ENCODE measurements at places on chromosomes 6 and 20.

GRCh38 chr6:33416386-33417127 lies 1.4 kb downstream of the CUTA start:
- no peak for DNase-seq

DNA sequence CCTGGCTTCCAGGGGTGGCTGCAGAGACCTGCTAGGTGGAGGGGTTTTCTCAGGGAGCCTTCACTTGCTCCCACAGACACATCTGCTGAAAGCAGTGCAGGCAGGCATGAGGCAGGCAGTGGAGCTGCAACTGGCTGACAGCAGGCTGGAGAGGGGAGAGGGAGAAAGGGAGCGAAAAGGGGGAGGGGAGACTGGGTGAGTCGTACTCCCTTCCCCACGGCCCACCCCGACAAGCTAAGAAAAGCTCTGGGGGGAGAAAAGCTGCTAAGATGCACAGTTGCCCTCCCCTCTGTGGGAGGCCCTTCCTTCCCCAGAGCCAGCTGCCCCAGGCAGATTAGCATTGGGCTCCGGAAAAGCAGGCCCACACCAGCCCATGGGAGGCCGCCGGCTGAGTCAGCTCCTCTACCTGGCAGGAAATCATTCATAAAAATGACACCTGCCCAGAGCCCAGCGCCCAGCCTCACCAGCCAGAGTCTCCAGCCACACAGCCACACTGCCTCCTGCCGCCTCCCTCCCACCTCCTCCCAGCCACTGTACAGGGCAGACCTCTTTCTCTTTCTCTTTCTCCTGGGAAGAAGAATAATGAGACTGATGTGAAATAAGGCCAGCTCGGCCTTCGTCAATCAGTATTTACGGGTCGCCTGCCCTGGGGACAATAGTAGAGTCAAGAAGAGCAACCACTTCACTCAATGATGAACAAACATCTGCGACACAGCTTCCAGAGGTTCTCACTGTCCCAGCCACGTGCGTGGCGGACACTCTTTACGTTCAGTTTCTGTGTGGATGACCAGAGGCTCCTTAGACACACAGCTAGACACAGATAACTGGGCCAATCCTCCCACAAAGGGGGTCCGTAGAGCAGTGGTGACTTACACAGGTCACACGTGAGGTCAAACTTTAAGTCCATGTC lies 7.7 kb upstream of the C20orf203 start:
- no peak for DNase-seq

GRCh38 chr6:116012471-116012949 lies 48.2 kb downstream of the FRK start:
- DNase-seq, result no peak

DNA sequence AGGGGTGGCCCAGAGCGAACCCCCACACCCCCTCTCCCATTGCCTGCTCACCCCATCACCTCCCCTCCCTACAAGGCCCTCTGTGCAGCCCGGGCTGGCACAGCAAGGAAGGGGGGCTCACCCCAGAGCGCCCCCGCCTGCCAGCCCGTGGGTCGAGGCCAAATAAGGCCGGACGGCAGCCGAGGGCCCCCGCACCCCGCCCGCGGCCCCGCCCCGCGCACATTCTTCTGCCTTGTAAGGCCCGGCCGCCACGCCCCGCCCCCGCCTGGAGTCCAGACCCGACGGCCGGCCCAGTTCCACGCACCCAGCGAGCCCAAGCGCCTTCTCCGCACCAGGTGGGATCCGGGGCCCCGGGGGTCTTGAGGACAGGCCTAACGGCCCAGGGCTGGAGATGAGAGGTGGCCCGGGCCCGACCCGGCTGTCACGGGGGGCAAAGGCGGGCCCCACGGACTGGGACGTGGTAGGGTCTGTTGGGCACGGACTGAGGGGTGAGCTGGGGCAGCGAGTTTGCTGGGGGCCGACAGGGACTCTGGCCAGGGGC lies at the start of gene MYL9:
Gene MYL9 (plus strand): TSS at position 293 of the 541 bp plus-strand sequence. CDS start 3,366 bp downstream, outside the sequence.
- no peak for DNase-seq

DNA sequence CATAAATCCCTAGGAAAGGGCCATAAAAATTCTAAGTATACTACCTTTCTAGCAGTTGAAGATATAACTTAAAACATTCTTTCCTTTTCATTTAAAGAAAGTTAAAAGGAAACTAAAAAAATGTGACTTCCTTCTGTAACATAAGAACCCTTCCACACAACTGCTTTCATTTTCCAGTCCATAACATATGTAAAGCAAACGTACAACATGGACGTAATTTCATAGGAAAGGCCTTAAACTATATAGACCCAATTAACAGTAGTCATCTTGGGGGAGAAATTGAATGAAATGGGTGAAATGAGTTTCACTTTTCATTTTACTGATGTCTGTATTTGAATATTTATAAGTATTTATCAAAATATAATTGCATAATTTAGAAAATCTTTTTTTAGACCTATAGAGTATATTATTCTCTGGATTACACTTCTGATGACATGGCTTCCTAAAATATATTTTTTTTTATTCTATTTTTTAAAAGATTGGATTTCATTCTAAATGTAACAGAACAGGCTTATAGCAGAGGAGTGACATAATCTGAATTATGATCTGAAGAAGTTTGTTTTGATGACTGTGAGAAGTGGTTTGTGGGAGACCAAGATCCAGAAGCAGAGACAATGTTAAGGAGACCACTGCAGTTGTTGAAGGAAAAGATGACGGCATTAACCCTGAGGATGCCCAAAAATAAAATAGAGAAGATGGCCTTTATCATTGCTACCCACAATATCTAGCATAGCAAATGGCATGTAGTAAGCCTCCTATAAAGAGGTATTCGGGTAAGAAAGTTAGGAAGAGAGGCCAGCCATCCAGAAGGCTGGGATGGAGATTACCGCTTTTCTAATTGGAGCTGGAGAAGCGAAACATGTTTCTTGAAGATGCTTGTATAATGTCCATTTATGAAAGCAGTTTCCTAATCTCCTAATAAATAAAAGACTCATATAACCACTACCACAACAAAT lies 260.4 kb downstream of the PTPRK start:
- DNase-seq, result no peak

- DNase-seq, result no peak
Observed at GRCh38 chr6:166830891-166831363, 125.4 kb downstream of the RNASET2 start.

GRCh38 chr20:32456869-32457478 lies 98.8 kb downstream of the ASXL1 start:
- DNase-seq, result no peak

DNA sequence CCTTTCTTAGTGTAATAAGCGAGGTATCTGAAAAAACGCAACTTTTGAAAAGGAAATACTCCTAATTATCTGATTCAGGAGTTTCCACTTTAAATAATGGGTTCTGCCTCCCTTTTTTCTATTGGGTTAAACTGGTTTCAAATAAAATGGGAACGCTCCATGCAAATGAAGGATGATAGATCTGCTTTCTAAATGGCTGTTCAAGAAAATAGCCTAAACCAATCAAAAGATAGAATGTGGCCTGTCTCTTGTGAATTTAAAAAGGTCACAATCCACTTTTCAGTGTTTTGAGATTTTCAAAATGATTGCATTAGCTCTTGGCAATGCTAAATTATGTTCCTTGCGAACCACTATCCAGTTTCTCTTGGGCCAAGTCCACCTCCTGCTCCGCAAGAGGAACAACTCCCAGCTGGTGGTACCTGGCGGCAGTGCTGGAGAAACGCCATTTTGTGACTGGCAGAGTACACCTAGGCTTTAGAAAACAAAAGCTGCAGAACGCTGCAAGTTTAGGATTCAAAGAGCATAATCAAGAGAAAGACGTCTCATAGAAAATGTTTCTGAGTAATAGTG lies 56.7 kb downstream of the TRIM38 start:
- DNase-seq, result no peak

DNA sequence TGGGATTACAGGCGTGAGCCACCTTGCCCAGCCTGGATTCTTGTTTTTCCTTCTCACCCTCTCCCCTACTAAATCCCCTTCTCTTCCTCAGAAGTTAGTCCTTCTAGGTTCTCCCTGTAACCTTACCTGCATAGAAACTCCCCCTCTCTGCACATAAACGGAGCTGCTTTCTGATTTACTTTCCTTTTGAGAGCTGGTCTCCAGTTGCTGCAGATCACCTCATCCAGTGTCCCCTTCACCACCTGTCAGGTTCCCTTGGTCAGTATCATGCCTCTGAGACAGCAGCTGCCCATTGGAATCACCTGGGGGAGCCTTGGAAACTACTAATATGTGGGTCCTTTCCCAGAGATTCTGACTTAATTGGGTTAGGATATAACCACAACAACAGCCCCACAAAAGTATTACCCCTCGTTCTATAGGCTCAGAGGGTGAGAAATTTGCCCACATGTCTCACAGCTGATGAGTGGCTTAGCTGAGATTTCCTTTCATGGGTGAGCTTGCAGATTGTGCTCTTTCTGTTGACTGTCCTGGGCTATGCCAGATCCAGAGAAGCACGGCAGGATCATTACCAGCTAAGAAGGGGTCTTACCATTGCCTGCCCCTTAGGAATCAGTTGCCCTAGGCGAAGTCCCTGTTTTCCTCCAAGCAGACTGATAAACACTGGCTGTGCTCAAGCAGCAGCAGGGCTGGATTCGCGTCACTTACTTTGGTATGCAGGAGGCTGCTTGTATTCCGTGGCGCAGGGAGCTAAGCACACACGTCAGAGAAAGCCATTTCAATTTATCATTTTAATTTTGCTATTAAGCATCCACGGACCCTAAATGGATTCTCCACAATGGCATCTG lies 51.3 kb downstream of the AKAP12 start:
- DNase-seq, result peak; percentile 57

GRCh38 chr20:17610566-17611289 lies 40.9 kb downstream of the DSTN start:
- no peak for DNase-seq

DNA sequence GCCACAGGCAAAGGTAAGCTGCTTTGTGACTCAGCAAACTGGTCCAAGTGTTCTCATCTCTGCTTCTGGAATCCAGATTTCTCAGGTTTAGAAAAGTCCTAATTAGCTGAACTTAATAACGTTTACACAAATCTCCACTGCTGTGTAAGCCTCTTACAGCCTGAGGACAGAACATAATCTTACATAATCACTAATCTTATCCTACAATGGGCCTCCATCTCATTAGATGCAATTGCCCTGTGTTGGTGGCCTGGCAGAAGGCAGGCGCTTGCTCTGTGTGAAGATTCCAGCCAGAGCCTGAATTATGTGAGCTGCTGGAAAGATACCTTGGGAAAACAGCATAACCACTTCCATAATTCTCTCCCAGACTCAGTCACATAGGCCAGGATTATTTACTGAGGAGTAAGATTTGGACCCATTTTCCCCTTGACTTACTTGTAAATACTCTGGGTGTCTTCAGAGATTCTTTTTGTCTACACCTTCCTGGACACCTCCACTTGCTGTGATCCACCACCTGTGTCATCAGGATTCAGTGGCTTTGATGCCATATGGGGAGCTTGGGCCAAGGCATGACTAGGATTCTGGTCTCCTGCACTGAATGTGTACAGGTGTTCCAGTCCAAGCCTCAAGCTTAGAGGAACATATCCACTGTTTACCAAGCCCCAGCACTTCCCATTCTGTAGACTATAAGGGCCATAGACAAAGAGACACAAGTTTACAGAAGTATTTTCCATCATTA lies 104.4 kb downstream of the C6orf118 start:
- no peak for DNase-seq

- no peak for DNase-seq
Observed at GRCh38 chr6:169417101-169417500, 163.5 kb upstream of the THBS2 start.

DNA sequence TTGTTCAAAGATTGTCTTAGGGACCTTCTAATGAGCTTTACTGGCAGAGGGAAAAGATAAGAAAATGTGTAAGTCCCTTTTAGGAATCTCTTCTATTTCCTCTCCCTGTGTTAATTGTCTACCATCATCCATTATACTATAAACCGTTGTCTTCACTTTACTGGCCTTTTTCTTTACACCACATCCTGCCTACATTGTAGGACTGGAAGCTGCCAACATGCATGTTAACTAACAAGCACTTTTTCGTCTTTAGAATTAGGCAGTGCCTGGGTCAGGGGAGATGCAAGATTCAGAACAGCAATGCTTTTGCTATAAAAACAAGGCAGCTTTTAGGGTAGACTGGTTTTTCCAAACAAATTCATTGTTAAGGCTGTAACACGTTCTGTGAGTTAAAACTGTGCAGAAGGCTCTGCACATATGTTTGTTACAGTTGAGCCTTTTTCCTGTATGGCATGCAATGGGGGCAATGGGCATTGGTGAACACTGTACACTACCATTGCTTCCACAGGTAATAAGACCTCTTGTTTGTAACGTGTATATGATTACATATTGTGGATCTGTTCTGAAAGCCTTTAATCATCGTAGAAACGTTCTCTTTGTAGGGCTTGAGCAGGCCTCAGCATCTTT lies 10.9 kb upstream of the PKIG start:
- DNase-seq, result no peak

- DNase-seq, result no peak
Observed at GRCh38 chr6:34196833-34197195, 39.9 kb upstream of the HMGA1 start.

- DNase-seq, result no peak
Observed at GRCh38 chr6:150959166-150959565, 93.7 kb downstream of the MTHFD1L start.

DNA sequence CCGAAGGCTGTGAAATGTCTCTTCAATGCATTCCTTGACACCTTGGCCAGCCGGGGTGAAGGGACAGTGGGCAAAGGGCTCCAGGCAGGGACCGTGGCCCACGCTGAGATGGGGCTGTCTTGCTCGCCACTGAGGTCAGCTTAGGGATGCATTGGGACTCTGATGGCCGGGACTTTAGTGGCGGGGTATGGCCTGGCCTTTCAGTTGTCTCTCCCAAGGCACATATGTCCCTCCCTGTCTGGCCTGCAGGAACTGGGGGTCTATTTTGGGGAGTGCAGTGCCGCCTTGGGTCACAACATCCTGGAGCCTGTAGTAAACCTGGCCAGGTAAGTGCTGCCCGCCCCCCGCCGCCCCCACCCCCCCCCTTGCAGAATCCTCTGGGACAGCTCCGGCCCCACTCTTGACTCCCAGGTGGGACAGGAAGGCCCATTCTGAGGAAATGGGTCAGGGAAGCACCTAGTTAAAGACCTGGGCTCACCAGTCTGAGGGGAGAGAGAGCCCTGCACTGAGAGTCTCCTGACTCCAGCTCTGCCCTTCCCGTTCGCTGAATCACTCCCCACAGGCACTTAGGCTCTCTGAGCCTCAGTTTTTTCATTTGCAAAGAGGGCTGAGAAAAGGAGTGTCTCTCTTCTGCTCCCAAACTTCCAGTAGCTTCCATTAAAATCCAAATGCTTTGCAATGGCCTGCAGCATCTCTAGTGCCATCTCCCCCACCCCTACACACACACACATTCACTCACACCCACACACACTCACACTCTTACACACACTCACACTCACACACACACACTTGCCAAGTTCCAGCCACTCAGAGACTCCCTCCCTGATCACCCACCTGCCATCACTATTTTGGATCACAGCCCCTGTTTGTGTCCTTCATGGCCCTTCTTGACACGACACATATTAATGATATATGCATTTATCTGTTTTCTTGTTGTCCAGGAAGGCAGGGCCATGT lies 33.1 kb downstream of the RAB44 start:
- DNase-seq, result no peak

DNA sequence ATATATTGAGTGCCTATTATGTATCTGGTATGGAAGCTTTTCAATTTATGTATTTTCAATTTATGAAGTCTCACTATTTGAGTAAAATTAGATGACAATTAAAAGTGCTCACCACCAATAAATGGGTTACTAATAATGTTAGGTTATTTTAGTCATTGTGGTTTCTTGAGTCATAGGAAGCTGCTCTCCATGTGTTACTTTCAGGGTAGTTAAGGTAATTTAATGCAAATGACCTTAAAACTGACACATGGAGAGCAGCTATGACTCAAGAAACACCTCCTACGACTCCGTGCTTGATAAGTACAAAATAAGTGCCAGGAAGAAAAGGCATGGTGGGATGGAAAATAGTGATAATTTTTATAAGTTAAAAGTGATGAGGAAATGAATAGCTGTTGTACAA lies 16.5 kb upstream of the TINAG start:
- no peak for DNase-seq
